ENCODE measurements at places on chromosomes 3 and 15.

GRCh38 chr15:42611532-42611931 is 36.1 kb downstream of the STARD9 start:
- DNase-seq: no peak

DNA sequence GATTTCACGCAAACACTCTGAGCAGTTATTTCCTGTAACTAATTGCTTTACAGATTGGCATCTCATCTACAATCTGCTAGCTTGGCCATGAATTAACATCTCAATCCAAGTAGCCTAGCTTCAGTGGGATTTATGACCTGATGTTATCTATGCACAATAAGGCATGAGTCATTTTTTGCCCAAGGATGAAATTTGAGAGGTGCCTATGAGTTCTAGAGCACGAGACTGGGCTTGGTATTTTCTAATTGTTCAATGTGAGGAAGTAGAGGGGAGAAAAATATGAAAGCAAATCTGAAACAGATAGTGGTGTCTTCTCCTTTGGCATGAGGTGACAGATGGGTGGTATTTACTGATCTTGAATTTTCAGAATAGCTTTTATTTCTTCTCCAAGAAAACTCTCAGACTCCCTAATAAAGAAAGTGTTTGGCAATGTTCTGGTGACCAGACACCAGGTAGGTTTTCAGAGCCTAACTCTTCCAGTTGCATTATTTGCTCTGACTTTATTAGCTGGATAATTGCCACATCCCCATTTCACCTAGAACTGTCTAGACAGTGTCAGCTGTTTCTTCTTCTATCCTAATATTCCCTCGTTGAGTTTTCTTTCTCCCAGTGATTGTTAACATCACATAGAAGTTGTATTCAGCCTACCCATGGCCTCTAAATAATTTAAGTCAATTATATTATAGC is 301.0 kb upstream of the UMPS start:
- DNase-seq: no peak

DNA sequence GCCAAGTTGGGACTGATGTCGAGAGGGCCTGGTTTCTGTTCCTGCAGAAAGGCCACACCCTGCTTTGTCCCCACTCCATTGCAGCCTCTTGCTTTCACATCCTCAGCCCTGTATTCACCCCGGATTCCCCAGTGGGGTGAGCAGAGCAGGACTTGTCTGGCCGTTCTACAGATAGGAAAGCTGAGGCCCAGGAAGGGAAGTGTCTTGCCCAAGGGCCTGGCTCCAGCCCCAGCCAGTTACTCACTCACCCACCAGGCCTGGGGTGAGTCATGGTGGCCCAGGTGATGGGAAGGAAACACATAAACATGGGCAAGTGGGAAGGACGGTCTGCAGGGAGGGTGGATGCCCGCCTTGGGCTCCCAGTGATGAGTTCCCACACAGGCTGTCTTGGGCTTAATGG is 6.1 kb upstream of the DUSP7 start:
- DNase-seq: peak; percentile 30

DNA sequence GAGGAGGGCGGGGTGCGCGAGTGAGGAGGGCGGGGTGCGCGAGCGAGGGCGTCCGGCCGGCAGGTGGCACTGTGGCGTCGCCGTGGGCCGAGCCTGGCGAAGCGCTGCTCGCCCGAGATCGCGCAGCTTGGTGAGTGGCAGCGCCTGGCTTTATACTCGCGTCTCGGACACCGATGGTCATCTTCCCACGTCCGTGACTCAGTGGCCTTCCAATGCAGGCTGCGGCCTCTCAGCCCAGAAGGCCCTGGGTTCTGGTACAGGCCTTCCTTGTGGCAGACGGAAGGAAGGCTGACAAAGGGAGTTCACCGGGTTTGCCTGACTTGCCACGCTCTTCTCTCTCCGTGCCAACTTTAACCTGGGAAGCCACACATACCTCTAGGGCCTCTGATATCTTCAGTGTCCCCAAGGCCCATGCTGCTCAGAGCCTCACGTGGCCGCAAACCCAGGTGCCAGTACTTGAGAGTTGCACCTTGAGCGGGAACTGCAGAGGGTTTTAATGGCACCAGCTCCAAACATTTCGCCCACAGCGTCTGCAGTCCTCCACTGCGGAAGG is 195.3 kb upstream of the LYSMD4 start:
- DNase-seq: no peak

- DNase-seq: no peak
Measured at GRCh38 chr3:36733162-36733696, 31.1 kb downstream of the DCLK3 start.

DNA sequence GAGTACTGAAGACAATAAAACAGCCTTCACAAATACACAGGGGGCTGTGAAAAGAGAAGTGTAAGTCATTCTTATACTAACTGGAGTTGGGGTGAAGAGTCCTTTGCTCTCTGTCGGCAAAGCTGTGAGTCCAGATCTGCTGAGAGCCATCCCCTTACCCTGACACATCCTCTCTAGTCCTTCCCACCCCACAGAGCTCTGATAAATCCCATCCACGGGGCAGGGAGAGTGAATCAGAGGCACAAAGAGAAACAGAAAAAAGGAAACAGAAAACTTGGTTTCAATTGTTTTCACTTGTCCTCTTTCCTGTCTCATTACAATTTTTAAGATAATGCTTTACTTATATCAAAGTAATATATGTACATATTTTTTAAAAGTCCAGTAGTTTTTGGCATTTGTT is 18.2 kb upstream of the ZNF639 start:
- DNase-seq: no peak

DNA sequence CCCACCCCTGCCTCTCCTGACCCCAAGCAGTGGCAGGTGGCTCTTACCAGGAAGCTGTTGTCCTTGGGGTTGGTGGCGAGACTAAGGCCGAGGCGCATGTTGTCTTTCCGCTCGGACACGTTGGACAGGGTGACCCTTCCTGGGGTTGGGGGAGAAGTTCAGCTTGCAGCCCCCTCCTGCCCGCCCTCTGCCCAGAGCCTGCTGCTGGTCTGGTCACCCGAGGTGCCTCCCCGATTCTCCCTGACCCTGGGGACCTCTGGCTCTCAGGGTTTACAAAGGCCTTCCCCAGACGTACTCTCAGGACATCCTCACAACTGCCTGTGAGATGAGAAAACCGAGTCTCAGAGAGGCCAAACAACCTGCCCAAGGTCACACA is 67.3 kb downstream of the ITGA11 start:
- no peak for DNase-seq

DNA sequence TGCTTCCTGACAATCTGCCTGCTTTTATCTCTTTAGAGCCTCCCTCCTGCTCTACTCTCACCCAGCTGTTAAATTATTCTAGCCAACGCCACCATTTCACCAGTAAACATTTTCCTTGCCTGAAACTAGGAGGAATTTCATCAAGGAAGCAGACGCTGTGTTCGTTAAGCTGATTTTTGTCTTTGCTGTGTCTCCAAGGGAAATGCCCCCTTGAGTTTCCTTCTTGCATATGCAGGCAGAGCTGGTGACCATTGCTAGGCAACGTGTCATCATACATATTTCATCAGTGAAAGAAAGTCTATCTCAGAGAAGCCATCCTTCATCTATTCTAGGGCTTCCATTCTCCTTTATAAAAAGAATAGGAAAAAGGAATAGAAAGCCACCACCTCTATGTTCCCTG is 87.0 kb upstream of the ST8SIA2 start:
- DNase-seq: no peak

All from bone marrow (tissue), 2 donors.